ENCODE measurements at places on chromosomes 13 and 19.

DNA sequence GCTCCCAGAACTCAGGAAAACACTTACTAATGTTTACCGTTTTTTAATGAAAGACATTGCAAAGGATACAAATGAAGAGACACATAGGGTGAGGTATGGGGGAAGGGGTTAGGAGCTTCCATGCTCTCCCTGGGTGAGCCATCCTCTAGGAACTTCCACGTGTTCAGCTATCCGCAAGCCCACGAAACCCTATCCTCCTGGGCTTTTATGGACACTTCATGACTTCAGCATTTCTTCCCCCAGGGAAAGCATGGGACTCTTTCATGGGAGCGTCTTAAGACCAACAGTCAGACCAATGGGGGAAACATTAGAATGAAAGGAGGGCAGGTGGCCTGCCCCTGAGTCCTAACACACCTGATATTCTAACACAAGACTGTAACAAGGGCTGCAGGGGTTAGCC, 6.6 kb upstream of the ESD start:
- H3K4me1 ChIP-seq, result no peaks in the 10 kb centered on the region
- H3K27me3 ChIP-seq, result no peaks in the 10 kb centered on the region
- H3K4me3 ChIP-seq, result no peak overlapping the region
- no peaks in the 10 kb centered on the region for H3K36me3 ChIP-seq
- H3K27ac ChIP-seq, result peak overlapping the region; percentile 82
- DNase-seq, result no peak

GRCh38 chr19:40279761-40280607, 5.2 kb downstream of the AKT2 start:
- no peak overlapping the region for H3K4me3 ChIP-seq
- H3K36me3 ChIP-seq, result peaks cover 7% of the 10 kb centered on the region

DNA sequence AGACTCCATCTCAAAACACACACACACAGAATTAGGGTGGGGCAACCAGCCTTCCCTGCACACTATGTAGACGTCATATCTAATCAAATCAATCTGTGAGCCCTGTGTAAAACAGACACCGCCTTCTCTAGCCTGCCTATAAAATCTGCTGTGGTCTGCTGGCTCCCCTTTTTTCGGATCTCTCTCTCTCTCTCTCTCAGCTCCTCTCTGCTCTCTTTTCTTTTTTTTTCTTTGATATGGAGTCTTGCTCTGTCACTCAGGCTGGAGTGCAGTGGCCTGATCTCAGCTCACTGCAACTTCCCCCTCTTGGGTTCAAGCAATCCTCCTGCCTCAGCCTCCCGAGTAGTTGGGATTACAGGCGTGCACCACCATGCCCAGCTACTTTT, 11.8 kb upstream of the CD70 start:
- no peaks in the 10 kb centered on the region for H3K36me3 ChIP-seq
- H3K27me3 ChIP-seq, result peaks cover 7% of the 10 kb centered on the region
- no peak overlapping the region for H3K4me3 ChIP-seq
- DNase-seq, result no peak
- H3K4me1 ChIP-seq, result no peaks in the 10 kb centered on the region

DNA sequence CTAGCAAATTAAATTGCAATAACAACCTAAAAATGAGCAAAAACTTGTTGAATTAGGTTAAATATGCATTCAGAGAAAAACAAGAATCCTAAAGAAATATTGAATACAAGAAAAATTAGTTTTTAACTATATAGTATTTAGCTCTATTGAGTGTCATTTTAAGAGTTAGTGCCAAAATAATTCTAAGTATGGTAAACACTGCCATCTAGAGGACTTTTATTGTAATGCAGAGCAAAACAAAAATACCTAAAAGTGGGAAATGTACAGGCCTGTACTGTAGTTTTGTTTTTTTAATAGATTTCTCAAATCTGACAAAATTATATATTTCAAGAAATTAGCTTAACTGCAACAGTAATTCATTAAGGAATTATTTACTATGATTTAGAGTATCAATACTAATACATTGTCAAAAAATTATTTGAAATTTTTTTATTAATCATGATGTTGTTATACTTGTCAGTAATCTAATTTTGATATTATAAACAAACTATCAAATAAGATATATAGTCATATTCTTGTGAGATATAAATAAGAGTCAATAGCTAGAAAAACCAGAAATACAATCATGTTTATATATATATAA, 8.2 kb upstream of the PCDH9 start:
- DNase-seq, result peak; percentile 48
- no peak overlapping the region for H3K27ac ChIP-seq
- H3K4me1 ChIP-seq, result no peaks in the 10 kb centered on the region
- H3K27me3 ChIP-seq, result no peaks in the 10 kb centered on the region

GRCh38 chr19:39506944-39507714, 7.8 kb upstream of the SELENOV start:
- peak; percentile 63 for DNase-seq
- peak overlapping the region; percentile 68 for H3K4me3 ChIP-seq
- no peaks in the 10 kb centered on the region for H3K36me3 ChIP-seq
- peaks cover 43% of the 10 kb centered on the region for H3K27me3 ChIP-seq
- H3K27ac ChIP-seq, result no peak overlapping the region

GRCh38 chr13:25719666-25720065, 332.1 kb downstream of the SHISA2 start:
- H3K36me3 ChIP-seq, result no peaks in the 10 kb centered on the region
- H3K27ac ChIP-seq, result no peak overlapping the region
- no peaks in the 10 kb centered on the region for H3K27me3 ChIP-seq
- DNase-seq, result no peak

DNA sequence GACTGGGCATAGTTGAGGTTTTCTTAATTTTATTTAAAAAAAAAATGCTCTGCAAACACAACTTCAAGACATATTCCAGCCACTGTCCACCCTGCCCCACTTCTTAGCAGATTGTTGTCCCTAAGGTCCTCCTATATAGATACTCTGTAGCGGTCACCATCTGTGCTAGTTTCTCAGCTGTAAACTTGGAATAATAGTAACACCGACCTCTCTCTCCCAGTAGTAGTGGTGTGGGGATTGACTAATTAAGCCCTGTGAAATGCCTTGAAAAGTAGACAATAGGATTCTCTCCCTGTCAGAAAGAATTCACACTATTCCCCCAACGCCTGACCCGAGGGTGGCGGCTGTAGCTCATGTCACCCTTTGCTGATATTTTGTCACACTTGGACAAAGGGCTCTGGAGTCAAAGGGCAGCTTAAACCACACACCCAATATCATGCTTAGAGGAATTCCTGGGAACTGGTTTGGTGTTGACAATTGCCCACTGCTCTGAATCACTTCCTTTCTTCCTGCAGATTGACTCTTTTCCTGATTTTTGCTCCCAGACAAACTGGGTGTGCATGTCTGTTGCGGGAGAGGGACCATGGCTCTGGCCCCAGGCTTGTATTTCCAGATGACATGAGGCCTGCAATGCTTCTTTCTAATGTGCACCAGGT, 9.2 kb upstream of the SERP2 start:
- H3K4me3 ChIP-seq, result no peak overlapping the region
- DNase-seq, result peak; percentile 68
- H3K4me1 ChIP-seq, result peaks cover 10% of the 10 kb centered on the region
- H3K27me3 ChIP-seq, result no peaks in the 10 kb centered on the region
- H3K36me3 ChIP-seq, result no peaks in the 10 kb centered on the region

GRCh38 chr19:10344780-10345179, 5.4 kb upstream of the ICAM3 start:
- no peak overlapping the region for H3K27ac ChIP-seq
- H3K36me3 ChIP-seq, result peaks cover 1% of the 10 kb centered on the region
- no peaks in the 10 kb centered on the region for H3K4me1 ChIP-seq
- no peak overlapping the region for H3K4me3 ChIP-seq
- H3K27me3 ChIP-seq, result no peaks in the 10 kb centered on the region
- no peak for DNase-seq

- H3K4me1 ChIP-seq, result peaks cover 5% of the 10 kb centered on the region
- no peak overlapping the region for H3K27ac ChIP-seq
- peak; percentile 42 for DNase-seq
- no peaks in the 10 kb centered on the region for H3K27me3 ChIP-seq
Measured at GRCh38 chr13:43573802-43574514, 212.8 kb downstream of the ENOX1 start.

DNA sequence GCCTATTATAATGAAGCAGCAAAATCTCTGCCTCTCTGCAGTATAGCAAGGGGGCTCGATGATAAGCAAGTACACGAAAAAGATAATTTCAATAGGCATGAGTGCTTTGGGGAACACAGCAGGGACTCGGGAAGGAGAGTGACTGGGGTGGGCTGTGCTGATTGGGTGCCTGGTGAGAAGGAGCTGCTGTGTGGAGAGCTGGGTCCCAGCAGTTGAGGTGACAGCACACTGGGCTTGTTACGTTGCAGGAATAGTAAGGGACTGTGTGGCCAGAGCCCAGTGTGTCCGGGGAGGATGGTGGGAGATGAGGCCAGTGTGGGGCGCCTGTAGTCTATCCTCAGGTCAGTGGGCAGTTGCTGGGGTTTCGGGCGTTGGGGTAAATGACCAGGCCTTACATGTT, 17.4 kb downstream of the WDR62 start:
- H3K4me3 ChIP-seq, result no peak overlapping the region
- H3K27ac ChIP-seq, result no peak overlapping the region
- peaks cover 22% of the 10 kb centered on the region for H3K36me3 ChIP-seq
- H3K27me3 ChIP-seq, result no peaks in the 10 kb centered on the region

DNA sequence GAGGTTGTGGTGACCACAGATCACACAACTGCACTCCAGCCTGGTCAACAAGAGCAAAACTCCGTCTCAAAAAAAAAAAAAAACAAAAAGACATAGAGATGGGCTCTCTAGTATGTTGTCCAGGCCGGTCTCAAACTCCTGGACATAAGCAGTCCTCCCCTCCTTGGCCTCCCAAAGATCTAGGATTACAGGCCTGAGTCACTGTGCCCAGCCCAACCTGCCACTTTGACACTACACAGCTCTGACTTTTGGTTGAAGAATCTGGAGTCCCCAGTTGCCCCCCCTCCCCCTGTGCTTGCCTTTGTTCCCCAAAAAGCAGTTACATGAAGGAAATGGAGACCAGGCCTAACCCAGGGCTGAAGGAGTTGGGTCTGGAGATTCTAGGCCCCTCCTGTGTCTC, 12.9 kb downstream of the CARM1 start:
- no peaks in the 10 kb centered on the region for H3K27me3 ChIP-seq
- peaks cover 43% of the 10 kb centered on the region for H3K4me1 ChIP-seq
- H3K36me3 ChIP-seq, result peaks cover 20% of the 10 kb centered on the region
- no peak overlapping the region for H3K27ac ChIP-seq
- DNase-seq, result peak; percentile 89
- no peak overlapping the region for H3K4me3 ChIP-seq

DNA sequence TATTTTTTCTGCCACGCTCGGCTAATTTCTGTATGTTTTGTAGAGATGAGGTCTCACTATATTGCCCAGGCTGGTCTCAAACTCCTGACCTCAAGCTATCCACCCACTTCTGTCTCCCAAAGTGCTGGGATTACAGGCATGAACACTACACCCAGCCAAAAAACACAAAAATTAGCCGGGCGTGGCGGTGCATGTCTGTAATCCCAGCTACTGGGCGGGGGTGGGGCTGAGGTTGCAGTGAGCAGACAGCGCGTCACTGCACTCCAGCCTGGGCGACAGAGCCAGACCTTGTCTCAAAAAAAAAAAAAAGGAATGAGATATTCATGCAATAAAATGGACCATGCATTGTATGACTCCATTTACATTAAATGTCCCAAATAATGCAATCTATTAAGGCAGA, 32.2 kb downstream of the VASP start:
- no peak overlapping the region for H3K4me3 ChIP-seq
- no peaks in the 10 kb centered on the region for H3K27me3 ChIP-seq
- no peaks in the 10 kb centered on the region for H3K36me3 ChIP-seq
- no peak overlapping the region for H3K27ac ChIP-seq
- no peaks in the 10 kb centered on the region for H3K4me1 ChIP-seq

- no peak overlapping the region for H3K4me3 ChIP-seq
- peaks cover 2% of the 10 kb centered on the region for H3K4me1 ChIP-seq
- H3K27me3 ChIP-seq, result peaks cover 20% of the 10 kb centered on the region
- no peak for DNase-seq
Measured at GRCh38 chr19:3818918-3819317, 32.7 kb upstream of the MATK start.

GRCh38 chr19:18620311-18620710, 7.6 kb downstream of the TMEM59L start:
- peaks cover 25% of the 10 kb centered on the region for H3K27me3 ChIP-seq
- no peak overlapping the region for H3K4me3 ChIP-seq
- no peak overlapping the region for H3K27ac ChIP-seq
- no peaks in the 10 kb centered on the region for H3K4me1 ChIP-seq
- no peak for DNase-seq
- no peaks in the 10 kb centered on the region for H3K36me3 ChIP-seq

- DNase-seq, result no peak
- no peak overlapping the region for H3K4me3 ChIP-seq
- H3K27me3 ChIP-seq, result no peaks in the 10 kb centered on the region
- no peaks in the 10 kb centered on the region for H3K36me3 ChIP-seq
- no peaks in the 10 kb centered on the region for H3K4me1 ChIP-seq
Measured at GRCh38 chr13:111882351-111882750, 184.6 kb upstream of the SOX1 start.

DNA sequence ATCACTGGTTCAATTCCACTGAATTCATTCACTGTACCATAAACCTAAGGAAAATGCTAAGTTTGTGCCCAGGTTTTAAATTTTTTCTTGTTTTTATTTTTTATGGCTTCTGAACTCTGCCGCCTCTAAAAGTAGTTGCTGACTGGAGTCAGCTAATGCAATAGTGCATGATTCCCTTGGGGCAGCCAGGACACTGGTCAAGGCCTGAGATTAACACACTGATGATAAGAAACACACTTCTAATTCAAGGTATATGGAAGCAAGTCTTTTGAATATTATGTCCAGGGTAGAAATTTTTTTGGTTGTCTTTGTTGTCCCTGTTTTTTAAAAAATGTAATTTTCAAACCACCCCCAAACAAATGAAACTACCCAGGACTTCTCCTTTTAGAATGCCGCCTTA, 72.2 kb downstream of the CDADC1 start:
- peaks cover 3% of the 10 kb centered on the region for H3K36me3 ChIP-seq
- no peaks in the 10 kb centered on the region for H3K27me3 ChIP-seq
- no peak overlapping the region for H3K27ac ChIP-seq
- no peak overlapping the region for H3K4me3 ChIP-seq

- no peaks in the 10 kb centered on the region for H3K36me3 ChIP-seq
- H3K4me3 ChIP-seq, result no peak overlapping the region
- H3K4me1 ChIP-seq, result peaks cover 2% of the 10 kb centered on the region
- H3K27me3 ChIP-seq, result no peaks in the 10 kb centered on the region
- H3K27ac ChIP-seq, result peak overlapping the region; percentile 55
Measured at GRCh38 chr13:33394294-33394932, 108.9 kb upstream of the STARD13 start.

DNA sequence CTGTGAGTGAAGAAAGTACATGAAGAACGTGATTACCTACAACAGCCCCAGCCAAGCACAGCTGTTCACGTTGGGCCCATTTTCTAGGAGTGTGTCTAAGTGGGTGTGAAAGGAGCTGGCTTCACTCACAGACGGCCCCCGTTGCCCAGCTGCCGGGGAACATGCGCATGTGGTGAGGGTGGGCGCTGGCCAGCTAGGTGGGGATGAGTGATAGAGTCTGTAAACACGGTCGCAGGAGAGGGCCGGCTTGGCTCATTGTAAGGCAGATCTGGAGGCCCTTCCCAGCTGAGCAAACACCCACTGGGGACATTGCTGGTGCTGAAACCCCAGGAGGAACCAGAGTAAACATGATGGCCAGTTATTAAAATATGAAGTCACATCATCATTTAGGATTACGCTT, 160.5 kb downstream of the TEX29 start:
- H3K27me3 ChIP-seq, result peaks cover 4% of the 10 kb centered on the region
- H3K4me3 ChIP-seq, result no peak overlapping the region
- DNase-seq, result no peak
- no peaks in the 10 kb centered on the region for H3K4me1 ChIP-seq
- no peak overlapping the region for H3K27ac ChIP-seq
- H3K36me3 ChIP-seq, result no peaks in the 10 kb centered on the region
